Left ventricle myocardium inferior (tissue), 1 donor: ENCODE measurements at places on chromosomes 2 and 18. TPM values are rescaled to one million over a fixed set of nuclear protein-coding genes. Genes with fewer than 3 reads are reported as not detected.
A peak's percentile ranks its signal among the peaks of the same experiment; 100 is the strongest.

- DNase-seq, result no peak
These were observed 195.3 kb downstream of the CCDC85A start for GRCh38 chr2:56379066-56379465.

GRCh38 chr2:30230497-30231211 is 680 bp upstream of the LBH start:
- DNase-seq, result peak; percentile 48

DNA sequence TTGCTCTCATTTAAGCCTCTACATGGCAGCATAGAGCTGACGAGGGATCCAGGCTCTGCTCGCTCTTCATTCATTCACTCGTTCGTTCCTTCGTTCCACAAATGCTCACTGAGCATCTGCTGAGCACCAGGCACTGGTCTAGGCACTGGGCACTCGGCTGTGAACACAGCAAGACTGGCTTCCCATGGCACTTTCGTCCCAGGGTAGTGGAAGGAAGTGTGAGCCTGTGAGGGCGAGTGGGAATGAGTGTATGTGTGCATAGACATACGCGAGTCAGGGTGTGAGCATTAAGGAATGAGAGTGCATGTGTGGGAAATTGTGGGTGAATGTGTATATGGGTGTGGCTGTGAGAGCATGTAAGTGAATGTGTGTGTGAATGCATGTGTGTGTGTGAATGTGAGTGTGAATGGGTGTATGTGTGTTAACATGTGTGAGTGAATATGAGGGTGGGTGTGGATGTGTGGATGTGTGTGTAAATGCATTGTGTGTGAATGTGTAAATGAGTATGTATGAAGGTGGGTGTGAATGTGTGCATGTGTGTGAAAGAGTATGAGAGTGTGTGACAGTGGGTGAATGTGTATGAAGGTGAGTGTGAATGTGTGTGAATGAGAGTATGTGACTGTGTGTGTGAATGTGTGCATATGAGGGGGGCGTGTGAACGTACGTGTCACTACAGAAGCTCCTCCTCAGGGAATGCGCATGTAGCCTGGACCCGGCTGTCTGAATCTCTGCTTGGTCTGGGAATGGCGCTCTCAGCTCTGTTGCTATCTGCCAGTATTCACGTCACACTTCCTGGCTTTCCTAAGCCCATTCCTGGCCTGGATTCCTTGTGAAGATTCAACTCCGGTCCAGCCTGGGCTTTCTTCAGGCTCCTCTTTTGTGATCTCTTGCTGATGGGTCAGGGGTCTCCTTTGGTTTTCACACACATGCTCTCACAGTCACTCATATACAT is 28.8 kb downstream of the SNORC start:
- no peak for DNase-seq

DNA sequence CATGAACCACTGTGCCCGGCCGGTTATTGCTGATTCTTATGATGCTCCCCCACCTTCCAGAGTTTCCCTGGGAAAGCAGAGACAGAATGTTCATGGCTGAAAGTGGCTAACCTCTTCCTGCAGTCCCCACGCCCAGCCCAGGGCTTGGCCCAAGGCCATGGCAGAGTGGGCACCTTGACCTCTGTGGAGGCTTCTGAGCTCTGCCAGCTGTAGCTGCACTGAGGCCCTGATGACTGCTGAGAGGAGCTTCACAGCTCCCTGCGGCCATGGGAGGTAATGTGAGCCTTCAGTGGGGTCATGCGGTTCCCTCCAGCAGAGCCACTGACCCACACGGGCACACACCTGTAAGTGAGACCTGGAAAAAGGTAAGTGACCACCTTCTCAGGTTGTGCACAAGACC is 13.3 kb downstream of the EFHD1 start:
- DNase-seq, result no peak

- DNase-seq, result no peak
These were observed 112.4 kb downstream of the MIB1 start for GRCh38 chr18:21853016-21853415.

- DNase-seq, result no peak
These were observed 142.6 kb upstream of the FHL2 start for GRCh38 chr2:105541189-105542050.

- no peak for DNase-seq
These were observed 102.2 kb upstream of the CYP1B1 start for GRCh38 chr2:38178119-38178518.

DNA sequence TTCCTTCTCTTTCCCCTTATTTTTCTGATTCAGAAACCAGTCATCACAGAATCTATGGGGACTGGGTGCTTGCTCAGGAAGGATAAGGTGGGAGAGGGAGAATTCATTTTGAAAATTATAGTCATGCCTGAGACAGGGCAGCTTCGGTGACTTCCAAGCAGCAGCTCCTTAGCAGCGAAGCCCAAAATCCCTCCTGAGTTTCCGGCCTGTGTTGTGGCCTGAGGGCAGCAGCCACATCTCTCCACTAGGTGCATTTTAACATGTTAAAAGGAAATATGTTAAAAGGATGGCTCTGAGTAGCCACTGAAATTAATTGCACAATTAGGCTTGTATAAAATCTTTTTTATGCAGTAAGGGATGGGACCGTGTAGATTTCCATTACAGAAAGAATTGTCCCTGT is 207.0 kb upstream of the RAB12 start:
- no peak for DNase-seq

DNA sequence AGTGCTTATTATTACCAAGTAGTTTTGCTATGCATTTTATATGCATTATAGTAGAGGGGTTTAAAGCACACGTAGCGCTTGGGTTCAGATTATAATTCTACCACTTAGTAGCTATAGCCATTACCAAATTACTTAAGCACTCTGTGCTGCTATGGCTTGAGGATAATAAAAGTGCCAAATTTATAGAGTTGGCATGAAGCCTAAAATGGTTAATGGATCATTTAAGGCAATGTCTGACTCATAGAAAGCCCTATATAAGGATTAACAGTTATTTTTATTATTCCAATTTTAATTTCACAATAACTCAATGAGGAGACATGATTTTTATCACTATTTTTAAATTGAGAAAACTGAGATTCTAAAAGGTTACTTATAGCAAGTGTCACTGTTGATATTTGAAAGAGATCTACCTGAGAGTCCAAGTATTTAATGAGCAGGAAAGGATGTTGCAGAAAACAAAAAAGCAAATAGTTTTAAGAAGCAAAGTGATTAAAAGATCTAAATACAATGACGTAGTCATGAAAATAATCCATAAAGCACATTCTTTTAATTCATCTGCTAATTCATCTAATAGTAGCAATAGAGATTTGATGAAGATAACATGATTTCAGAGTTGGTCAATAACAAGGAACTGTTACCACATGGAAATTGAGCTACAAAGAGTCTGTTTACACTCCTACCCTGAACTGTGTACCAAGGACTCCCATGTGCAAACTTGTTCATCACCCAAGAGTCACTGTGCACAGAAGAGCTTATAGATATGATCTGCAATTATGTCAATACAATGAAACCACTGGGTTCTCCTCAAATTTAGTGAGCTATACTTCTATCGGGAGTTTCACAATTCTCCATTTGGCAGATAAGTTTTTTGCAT is 78.8 kb upstream of the DTNA start:
- DNase-seq, result no peak

GRCh38 chr2:19738707-19739106 is 163.1 kb downstream of the TTC32 start:
- peak; percentile 62 for DNase-seq

GRCh38 chr2:41706286-41706685 is 341.5 kb upstream of the PKDCC start:
- no peak for DNase-seq

GRCh38 chr2:205405752-205406151 is 276.5 kb upstream of the NRP2 start:
- no peak for DNase-seq

GRCh38 chr2:26536371-26537068 is 58.6 kb upstream of the OTOF start:
- no peak for DNase-seq

- DNase-seq, result no peak
These were observed 132.5 kb downstream of the OSR1 start for GRCh38 chr2:19225931-19226330.

DNA sequence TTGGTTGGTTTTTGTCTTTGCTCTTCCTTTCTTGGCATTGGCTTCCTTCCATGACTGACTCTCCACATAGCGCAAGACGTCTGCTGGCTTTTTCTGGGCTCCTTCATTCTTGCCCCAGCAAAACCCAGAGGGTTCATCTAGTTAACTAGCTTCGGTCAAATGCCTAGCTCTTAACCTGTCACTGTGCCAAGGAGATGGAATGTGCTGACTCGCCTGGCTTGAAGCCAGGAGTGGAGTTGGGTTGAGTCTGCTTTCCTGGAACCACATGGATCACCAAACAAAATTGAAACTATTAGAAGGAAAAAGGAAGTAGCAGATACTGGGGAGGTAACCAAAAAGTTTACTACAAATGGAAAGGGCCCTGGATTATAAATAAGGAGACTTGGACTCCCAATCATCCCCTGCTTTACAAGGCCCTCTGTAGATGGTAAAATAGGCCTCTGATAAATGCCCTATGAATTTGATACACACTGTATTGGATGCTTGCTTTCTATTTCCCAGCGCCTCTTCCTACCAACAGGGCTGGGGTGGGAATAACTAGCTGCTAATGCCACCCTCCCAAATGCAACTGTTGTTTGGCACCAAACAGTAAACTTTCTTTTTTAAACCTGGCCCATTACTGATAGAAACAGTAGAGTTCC is 11.3 kb downstream of the MALT1 start:
- DNase-seq, result peak; percentile 57

GRCh38 chr2:26136451-26136850 is 36.4 kb upstream of the GAREM2 start:
- no peak for DNase-seq

- no peak for DNase-seq
These were observed 53.5 kb downstream of the ABCB11 start for GRCh38 chr2:168977608-168978007.

DNA sequence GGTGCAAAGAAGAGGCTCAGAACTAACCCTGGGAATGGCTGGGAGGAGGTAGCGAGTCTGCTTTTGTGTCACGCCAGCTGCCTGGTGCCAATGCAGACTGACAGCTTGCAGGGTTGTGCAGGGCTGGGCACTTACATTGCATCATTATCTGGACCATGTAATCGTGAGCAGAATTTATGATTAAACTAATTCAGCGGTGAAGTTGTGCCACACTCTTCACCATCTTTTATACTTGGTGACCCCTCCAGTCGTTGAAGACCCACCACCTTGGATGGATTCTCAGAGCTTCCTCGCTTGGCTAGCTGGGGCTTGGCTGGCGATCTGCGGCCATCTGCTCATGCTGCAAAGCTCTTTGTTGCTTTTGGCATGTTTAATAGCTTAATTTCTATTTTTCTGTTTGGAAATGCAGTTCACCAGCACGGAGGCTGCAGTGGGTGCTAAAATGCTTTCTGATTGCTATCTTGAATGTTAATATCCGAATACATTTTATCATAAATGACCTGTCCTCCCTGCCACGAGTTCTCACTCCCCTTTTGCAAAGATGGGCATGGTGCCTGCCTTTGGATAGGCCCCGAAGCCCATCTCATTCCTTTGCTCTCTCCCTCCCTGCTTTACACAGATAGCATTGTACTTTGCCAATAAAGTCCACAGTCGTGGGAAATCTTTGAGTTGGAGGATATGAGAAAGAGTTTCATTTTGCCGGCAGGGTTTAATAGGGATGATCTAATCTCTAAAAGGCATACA is 188.2 kb downstream of the PRKCE start:
- no peak for DNase-seq

DNA sequence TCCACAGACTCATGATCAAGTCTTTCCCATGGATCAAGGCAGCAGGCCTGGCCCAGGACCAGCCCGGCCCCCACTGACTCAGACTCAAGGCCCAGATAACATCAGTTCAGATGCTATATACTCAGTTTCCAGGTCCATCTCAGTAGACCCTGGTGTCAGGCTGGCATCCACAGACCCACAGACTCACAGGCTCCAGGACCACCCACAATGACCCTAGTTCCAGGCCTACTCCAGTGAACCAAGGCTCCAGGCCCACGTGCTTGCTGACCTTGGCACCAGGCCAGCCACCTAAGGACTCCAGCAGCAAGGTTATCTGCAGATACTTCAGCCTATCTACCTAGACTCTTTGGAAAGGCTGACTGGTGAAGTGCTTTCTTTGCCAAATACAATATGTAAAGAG is 51.0 kb downstream of the KCNH7 start:
- DNase-seq, result no peak

GRCh38 chr2:129050101-129050500 is 731.4 kb upstream of the HS6ST1 start:
- DNase-seq, result no peak

GRCh38 chr2:129379411-129379810 is 600.1 kb upstream of the RAB6C start:
- DNase-seq, result no peak

GRCh38 chr2:33366473-33366872 is 110.0 kb upstream of the RASGRP3 start:
- peak; percentile 35 for DNase-seq

GRCh38 chr2:174177316-174177890 is 70.9 kb downstream of the OLA1 start:
- DNase-seq, result no peak

GRCh38 chr18:29185801-29186200 is 1008.9 kb upstream of the CDH2 start:
- no peak for DNase-seq

- DNase-seq, result no peak
These were observed 81.9 kb upstream of the UXS1 start for GRCh38 chr2:106275971-106276370.

DNA sequence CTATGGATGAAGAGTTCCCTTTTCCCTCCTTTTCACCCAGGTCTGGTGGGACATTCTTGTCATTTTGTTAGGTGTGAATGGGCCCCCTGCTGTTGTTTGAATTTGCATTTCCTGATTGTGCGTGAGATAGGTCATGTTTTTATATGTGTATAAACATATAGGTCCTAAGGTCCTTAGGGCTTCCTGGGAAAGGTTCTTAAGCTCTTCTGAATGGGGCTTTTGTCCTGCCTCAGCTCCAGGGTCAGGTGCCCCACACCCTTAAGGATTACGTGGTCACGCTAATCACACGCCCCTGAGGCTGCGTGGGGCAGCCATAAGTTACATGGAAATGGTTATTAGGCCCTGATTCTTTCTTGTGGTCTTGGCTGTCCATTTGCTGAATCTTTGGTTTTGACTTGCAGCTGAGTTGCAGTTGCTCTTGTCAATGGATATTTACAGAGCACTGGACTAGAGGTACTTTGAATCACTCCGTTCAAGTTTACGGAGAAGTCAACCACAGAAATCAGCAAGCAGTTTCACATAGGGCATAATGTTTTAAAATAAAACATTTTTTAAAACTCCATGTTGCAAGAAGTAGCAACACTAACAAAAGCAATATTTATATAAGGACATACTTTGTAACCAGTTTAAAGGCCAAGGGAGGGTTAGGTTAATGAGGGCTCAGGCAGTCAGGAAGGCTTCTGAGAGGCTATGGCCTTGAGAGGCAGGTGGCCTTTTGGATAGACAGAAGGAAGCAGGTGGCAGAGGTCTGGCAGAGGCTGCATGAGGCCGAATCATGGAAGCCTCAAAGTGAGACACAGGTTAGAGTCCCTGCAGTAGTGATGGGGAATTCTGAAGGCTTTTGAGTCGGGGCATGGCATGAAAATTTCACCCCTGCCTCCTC is 24.2 kb downstream of the LIPG start:
- no peak for DNase-seq

Gene RAB6C
- total RNA-seq, result 0.16 TPM

Gene VIL1
- total RNA-seq, result not detected

Gene GCG
- total RNA-seq, result not detected

Gene PJVK
- total RNA-seq, result 0.91 TPM

Gene TRABD2A
- total RNA-seq, result 0.49 TPM

Gene PPP1R1C
- 33.1 TPM for total RNA-seq

Gene KCNE4
- total RNA-seq, result 3.1 TPM

Gene BOLL
- not detected for total RNA-seq

Gene STK25
- total RNA-seq, result 89.1 TPM

Gene MROH2A
- total RNA-seq, result not detected

Gene DSG1
- total RNA-seq, result 1.3 TPM

Gene ZBTB7C
- total RNA-seq, result 2.7 TPM

Gene FHL2
- total RNA-seq, result 2,742 TPM

Gene CHAC2
- 3.8 TPM for total RNA-seq
